ENCODE measurements at places on chromosomes 4 and X. TPM values are rescaled to one million over a fixed set of nuclear protein-coding genes. Genes with fewer than 3 reads are reported as not detected.
A peak's percentile ranks its signal among the peaks of the same experiment; 100 is the strongest.

GRCh38 chrX:317424-318067 lies 1.1 kb downstream of the GTPBP6 start:
- H3K36me3 ChIP-seq: peaks cover 40% of the 10 kb centered on the region
- DNase-seq: no peak
- peak overlapping the region; percentile 97 for H3K27ac ChIP-seq
- H3K4me3 ChIP-seq: peak overlapping the region; percentile 90
- no peaks in the 10 kb centered on the region for H3K27me3 ChIP-seq

DNA sequence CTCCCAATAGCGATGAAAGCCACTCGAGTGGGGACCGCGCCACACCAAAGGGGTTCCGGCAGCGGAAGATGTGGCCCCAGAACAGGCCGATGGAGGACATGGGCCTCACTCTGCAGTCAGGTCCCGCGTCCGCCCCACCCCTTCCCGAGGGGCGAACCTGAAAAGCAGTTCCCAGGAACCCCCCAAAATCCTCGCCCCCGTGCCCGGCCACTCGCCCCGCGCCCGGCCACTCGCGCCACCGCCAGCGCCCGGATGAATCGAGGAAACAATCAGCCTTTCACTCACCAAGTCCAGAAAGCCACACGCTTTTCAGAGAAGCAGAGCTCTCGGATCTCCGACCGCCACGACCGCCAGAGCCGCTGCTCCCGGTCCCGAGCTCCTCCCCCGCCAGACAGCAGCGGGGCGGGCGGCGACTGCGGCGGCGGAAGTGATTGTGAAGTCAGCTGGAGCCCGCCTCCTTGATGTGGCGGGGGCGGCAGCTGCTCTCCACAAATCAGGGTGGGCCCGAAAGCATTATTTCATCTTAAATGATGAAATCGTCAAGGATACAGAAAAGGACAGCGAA lies at the start of gene PJA1:
Gene PJA1, minus strand, starts transcription at position 367 of the 565 bp plus-strand sequence. CDS start 2,380 bp downstream, outside the sequence.
- H3K27ac ChIP-seq: peak within 1 kb of the TSS; percentile 80
- peak within 1 kb of the TSS; percentile 75 for H3K4me3 ChIP-seq
- no peaks in the 10 kb centered on the region for H3K36me3 ChIP-seq
- H3K27me3 ChIP-seq: peaks cover 13% of the 10 kb centered on the region
- peak; percentile 69 for DNase-seq
- H3K4me1 ChIP-seq: peaks cover 17% of the 10 kb centered on the region

DNA sequence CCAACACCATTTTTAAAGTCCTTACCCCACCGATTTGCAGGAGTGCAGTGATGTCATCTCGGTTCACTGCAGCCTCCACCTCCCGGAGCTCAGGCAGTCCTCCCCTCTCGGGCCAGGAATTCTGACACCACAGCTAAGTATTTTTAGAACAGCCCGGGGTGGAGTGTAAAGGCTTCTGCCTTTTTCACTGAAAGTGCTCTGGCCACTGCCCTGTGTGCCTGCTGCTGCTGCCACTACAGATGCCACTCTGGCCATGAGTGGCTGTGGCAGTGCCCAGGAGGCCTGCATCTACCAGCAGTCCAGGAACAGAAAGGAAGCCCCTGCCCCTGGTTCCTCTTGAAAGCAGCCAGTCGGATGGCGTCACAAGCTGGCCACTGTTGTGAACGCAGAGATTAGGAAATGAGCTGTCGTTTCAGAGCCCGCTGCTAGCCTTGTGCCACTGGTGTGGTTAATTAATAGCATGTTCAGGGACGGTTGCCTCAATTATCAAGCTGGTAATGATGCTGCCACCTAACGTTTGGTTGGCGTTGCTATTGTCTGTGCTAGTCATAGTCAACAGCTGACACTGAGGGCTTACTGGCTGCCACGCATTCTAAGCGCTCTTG lies 23.6 kb upstream of the TBC1D14 start:
- H3K27me3 ChIP-seq: no peaks in the 10 kb centered on the region
- H3K4me1 ChIP-seq: peaks cover 30% of the 10 kb centered on the region
- DNase-seq: peak; percentile 49
- H3K27ac ChIP-seq: peak overlapping the region; percentile 69
- peaks cover 27% of the 10 kb centered on the region for H3K36me3 ChIP-seq
- no peak overlapping the region for H3K4me3 ChIP-seq

GRCh38 chrX:154804261-154804956 lies 876 bp downstream of the MPP1 start:
- H3K4me3 ChIP-seq: peak overlapping the region; percentile 61
- no peaks in the 10 kb centered on the region for H3K36me3 ChIP-seq
- DNase-seq: no peak
- H3K4me1 ChIP-seq: peaks cover 31% of the 10 kb centered on the region

- DNase-seq: no peak
- no peak overlapping the region for H3K27ac ChIP-seq
These were observed 11.9 kb downstream of the CWH43 start for GRCh38 chr4:48997962-48998361.

- H3K36me3 ChIP-seq: no peaks in the 10 kb centered on the region
- no peaks in the 10 kb centered on the region for H3K27me3 ChIP-seq
- no peaks in the 10 kb centered on the region for H3K4me1 ChIP-seq
- no peak overlapping the region for H3K27ac ChIP-seq
- DNase-seq: no peak
These were observed 75.8 kb upstream of the PCDH18 start for GRCh38 chr4:137608085-137608484.

DNA sequence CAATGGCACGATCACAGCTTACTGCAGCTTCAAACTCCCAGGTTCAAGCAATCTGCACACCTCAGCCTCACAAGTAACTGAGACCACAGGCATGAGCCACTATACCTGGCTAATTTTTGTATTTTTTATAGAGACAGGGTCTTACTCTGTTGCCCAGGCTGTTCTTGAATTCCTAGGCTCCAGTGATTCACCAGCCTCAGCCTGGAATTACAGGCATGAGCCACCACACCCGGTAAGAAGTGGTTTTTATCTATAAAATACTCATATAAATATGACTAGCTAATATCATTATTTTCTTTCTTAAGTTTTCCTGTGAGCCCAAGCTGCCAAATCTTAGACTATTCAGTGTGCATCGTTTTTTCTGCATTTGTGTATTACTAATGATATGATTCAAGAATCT lies 4.4 kb downstream of the SCFD2 start:
- H3K27ac ChIP-seq: no peak overlapping the region
- no peaks in the 10 kb centered on the region for H3K27me3 ChIP-seq
- no peaks in the 10 kb centered on the region for H3K36me3 ChIP-seq

- peaks cover 29% of the 10 kb centered on the region for H3K4me1 ChIP-seq
- peak; percentile 62 for DNase-seq
- no peaks in the 10 kb centered on the region for H3K36me3 ChIP-seq
- peak overlapping the region; percentile 48 for H3K4me3 ChIP-seq
- peak overlapping the region; percentile 47 for H3K27ac ChIP-seq
- H3K27me3 ChIP-seq: no peaks in the 10 kb centered on the region
These were observed 32.9 kb downstream of the HTT-AS start for GRCh38 chr4:3041192-3042142.

DNA sequence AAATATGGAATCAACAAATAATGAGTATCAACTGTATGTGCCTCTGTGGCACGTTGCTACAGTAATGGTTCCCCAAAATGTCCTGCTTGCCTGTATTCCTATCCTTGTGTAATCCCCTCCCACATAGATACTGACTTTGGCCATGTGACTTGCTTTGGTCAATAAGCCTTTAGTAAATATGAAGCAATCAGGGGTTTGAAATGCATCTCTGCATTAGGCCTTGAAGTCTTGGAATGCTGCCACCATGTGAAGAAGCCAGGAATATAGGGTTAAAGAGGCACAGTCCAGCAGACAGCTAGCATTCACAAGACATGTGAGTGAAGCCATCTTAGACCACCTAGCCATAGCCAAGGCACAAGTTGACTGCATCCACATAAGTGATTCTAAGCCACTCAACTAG lies 190.9 kb downstream of the GABRB1 start:
- H3K27me3 ChIP-seq: no peaks in the 10 kb centered on the region
- H3K4me3 ChIP-seq: no peak overlapping the region
- no peaks in the 10 kb centered on the region for H3K36me3 ChIP-seq

DNA sequence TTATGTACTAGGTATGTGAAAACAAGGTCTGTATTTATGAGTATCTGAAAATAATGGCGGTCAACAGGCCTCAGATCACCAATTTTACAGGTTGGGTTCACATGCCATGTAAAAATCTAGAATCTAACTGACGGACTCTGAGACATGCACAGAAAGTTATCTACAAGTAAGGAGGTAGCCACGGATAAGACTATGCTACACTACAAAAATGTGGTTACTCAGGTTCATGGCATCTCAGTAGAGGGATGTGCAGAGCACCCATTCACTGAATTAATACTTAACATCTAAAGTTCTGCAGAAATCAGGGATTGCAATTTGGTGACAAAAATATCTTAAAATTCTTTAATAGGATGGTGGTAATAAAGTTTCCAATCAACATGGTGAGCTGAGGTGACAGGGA lies 155.9 kb downstream of the APBB2 start:
- no peak overlapping the region for H3K27ac ChIP-seq
- H3K36me3 ChIP-seq: no peaks in the 10 kb centered on the region
- H3K27me3 ChIP-seq: no peaks in the 10 kb centered on the region
- H3K4me3 ChIP-seq: no peak overlapping the region
- DNase-seq: no peak
- peaks cover 32% of the 10 kb centered on the region for H3K4me1 ChIP-seq

- no peak overlapping the region for H3K27ac ChIP-seq
- H3K4me3 ChIP-seq: no peak overlapping the region
- H3K27me3 ChIP-seq: no peaks in the 10 kb centered on the region
These were observed 665.5 kb downstream of the CCSER1 start for GRCh38 chr4:90792696-90793095.

DNA sequence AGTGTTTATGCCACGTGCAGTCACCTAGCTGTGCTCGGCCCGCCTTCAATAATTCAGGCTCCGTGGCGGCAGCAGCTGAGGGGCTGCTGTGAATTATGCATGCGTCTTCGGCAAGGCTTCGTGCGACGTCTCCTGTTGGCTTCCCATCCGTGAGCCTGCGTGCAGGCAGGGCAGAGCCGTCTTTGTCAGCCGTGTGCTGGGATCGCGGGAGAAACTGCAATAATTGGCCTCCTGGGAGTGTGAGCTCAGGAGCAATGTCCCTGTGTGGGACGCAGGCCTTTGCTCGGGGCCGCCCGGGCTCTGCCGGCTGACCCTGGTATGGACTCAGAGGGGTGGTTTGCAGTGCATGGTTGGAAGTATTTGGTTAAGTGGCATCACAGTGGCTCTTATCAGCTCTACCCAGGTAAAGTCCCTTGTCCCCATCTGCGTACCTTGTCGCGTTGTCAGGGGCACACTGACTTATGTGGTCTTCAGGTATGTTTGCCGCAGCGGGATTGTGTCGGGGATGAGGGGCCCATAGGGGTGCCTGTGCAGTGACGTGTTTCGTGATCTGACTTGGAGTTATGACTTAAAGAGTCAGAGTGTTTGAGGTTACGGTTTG lies 34.5 kb upstream of the HGFAC start:
- no peaks in the 10 kb centered on the region for H3K27me3 ChIP-seq
- no peaks in the 10 kb centered on the region for H3K4me1 ChIP-seq
- H3K36me3 ChIP-seq: no peaks in the 10 kb centered on the region
- no peak for DNase-seq

DNA sequence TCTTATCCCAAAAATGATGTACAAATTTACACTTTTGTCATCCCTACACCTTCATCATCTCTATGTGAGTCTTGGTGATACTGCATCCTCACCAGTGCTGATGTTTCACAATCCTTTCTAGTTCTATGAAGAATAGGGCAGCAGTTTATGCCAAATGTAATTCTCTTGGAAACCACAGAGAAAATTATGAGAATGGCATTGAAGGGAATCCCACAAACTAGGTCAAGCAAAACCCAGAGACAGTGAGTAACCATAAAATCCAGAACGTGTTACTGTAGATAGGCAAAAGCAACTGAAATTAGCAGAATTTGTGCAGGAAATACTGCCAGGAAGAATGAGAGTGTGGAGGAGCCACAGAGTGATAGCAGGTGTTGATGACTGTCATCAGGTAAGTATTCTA lies 24.5 kb downstream of the IL15 start:
- no peak overlapping the region for H3K27ac ChIP-seq
- H3K4me1 ChIP-seq: no peaks in the 10 kb centered on the region
- DNase-seq: no peak
- no peaks in the 10 kb centered on the region for H3K36me3 ChIP-seq
- no peaks in the 10 kb centered on the region for H3K27me3 ChIP-seq
- H3K4me3 ChIP-seq: no peak overlapping the region

The IGFBP7 gene
- total RNA-seq: 395 TPM

The GRSF1 gene
- total RNA-seq: 26.8 TPM

The PRRG3 gene
- total RNA-seq: 7.3 TPM

The CYLC1 gene
- not detected for total RNA-seq

The CRMP1 gene
- 2.7 TPM for total RNA-seq

The NAP1L3 gene
- not detected for total RNA-seq

The MAGEA10 gene
- not detected for total RNA-seq

The STPG2 gene
- 0.89 TPM for total RNA-seq

The FRMPD4 gene
- 0.55 TPM for total RNA-seq

The OCRL gene
- 34.5 TPM for total RNA-seq

Measured in stomach (tissue), 19 donors.